ENCODE measurements at places on chromosomes 1 and 21.

DNA sequence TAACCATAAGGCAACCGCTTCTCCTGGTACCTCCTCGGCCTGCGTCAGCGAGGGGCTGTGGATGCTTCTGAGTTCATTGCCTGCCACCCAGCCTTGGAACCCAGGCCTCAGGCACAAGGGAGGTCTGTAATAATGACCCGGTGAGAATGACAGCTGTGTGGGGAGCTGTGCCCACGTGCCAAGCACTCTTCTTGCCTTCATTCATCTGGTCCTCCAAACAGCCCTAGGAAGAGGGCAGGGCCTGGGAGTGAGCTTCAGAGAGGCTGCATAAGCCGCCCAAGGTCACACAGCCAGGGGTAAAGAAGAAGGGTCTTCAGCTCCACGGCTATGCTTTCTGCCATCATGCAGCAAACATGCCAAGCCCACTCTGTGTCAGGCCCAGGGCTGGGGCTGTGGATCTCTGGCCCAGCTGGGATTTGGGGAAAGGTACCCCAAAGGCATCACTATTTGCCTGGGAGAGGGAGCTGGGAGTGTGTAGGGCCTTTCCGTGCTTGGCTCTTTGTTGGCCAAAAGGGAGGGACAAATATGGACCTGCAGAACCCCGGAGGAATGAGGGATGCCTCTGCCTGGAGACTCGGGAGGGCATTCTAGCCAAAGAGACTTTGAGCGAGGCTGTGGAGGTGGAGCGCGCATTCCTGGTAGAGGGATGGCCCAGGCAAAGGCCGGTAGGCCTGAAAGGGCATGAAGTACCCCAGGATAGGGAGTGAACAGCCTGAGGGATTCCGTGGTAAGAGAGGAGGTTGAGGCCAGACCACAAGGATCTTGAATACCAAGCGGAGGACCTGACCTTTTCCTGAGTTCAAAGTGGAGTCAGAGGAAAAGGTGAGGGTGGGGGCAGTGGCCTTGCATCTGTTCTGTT is 10.1 kb upstream of the EDN2 start:
- no peak for DNase-seq

DNA sequence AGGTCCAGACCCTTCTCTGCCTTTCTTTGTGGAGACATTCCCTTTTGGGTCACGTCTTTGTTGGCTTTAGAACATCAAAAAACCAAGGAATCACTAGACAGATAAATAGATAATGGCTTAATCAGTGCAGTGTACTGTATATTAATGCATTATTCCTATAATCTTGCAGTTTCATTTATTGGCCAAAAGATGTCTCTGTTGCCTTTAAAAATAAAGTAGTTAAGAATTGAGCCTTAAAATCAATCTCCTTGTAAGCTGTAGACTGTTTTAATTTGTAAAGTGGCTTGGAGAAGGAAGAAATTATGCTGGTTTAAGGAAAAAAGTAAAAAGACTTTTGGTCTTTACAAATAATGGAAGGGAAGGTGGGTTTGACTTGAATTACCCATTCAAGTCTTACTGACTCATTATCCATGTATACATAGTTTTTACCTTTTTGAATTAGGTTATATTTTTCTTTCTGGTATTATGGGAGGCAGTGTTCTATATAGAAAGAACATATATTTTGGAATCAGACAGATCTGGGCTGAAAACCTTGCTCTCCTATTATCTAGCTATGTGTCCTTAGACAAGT is 84.6 kb downstream of the VPS13D start:
- no peak for DNase-seq

DNA sequence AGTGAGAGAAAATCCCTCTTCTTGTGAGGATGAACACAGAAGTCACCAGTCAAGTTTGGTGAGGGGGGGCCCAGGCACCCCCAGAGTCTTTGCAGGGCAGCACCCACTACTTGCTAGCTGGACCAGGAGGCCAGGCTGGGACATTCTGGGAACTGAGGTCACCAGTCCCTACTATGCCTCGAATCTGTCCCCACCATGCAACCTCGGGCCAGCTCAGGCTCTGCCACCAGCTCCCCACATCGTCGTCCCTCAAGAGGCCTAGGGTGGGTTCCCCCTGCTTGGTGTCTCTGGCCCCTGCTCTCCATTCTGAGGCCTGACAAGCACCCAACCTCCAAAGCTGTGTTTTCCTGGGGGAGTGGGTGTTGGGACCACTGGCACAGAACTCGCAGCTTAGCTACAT is 22.2 kb upstream of the ZNF678 start:
- DNase-seq, result no peak

DNA sequence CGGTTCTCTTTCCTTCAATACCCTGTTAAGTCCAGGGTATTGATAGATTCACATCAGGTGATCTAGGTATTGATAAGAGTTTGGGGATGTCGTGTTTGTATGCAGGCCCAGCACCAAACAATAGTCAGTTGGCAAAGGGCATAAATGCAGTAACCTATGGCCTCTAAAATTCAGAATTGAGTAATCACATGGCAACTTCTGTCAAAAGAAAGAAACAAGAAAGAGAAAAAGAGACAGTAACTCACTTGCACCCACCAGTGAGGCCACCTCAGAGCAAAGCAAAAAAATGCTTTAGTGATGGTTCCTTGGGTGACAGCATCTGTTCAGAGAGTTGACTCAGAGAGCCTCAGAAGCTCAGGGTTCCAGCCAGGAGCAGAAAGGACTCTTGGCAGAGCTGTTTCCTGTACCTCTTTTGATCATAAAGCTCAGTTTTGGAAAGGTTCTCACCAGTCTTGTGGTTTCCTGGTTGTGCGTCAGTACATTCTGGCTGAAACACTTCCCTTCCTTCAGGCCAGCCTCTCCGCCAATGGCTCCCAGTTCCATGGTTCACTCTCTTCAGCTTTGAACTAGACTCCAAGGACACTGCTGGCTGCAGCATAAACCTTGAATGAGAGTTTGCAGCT is 70.1 kb upstream of the GORAB start:
- no peak for DNase-seq

GRCh38 chr1:101995984-101996745 is 561 bp downstream of the OLFM3 start:
- no peak for DNase-seq

- no peak for DNase-seq
Observed at GRCh38 chr1:157585984-157586383, 11.9 kb downstream of the FCRL4 start.

DNA sequence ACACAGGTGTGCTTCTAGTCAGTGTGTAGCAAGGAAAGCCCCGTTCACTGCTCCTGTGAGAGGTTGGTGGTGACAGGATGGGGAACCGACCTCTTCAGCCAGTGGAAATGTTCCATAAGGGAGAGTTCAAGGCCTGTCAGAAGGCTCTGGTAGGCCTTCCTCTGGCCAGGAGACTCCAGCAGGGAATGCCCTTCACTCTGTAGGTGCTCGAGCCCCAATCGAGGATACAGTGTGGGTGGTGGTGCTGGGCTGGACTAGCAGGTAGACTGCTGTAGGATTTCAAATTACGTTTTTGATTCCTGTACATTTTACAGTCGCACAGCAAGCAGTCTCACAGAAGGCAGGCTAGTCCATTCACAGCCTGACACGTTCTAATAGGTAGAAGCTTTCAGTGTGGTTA is 37.8 kb downstream of the NCF2 start:
- no peak for DNase-seq

- DNase-seq, result no peak
Observed at GRCh38 chr1:158002022-158002630, 8.7 kb downstream of the KIRREL1 start.

DNA sequence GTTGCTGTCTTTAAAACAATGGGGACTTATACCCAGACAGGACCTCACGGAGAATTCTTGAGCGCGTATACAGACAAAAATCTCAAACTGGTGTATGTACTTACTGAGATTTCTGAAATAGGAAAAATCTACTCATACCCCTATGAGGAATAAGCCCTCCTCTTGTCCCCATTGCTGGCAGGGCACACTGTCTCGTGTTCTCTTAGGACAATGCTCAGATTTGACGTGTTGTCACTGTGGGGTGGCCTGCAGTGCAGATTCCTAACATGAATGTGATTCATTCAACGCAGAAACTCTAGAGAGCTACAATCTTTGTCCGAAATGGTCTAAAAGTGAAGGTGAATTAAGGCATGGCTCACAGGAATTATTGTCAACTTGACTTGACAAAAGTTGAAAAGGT is 31.1 kb upstream of the PDE9A start:
- DNase-seq, result no peak

- DNase-seq, result no peak
Observed at GRCh38 chr1:94709891-94710581, 110.1 kb upstream of the SLC44A3 start.

DNA sequence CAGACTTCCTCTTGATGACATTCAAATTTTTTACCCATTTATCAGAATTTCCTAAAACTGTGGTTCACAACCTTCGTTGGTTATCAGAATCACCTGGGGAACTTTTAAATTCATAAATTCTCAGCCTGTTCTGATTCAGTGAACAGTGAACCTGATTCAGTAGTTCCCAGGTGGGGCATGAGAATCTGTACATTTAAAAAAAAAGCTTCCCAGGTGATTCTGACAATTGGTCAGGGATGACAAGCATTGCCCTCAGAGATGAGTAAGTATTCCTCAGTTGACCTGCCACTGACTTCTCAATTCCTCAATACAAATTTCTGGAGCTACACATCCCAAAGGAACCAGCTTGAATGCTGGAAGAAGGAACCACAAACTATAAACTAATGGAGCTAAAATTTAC is 23.5 kb upstream of the CR2 start:
- DNase-seq, result no peak

GRCh38 chr1:183723571-183723970 is 70.5 kb upstream of the APOBEC4 start:
- DNase-seq, result no peak

- no peak for DNase-seq
Observed at GRCh38 chr1:36733748-36734147, 251.0 kb upstream of the CSF3R start.

DNA sequence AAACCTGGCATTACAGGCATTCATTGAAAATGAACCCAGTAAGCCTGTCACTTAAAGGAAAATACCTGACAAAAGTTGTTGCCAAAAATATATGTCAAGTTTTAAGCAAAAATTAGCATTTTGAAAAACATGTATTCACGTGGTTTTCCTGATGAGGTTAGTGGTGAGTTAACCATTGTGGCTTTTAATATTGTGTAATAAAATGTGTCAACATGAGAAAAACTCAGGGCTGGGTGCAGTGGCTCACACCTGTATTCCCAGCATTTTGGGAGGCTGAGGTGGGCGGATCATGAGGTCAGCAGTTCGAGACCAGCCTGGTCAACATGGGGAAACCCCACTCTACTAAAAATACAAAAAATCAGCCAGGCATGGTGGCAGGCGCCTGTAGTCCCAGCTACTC is 731.4 kb downstream of the KCNT2 start:
- DNase-seq, result no peak

Measured in activated CD4-positive, alpha-beta T cell treated with anti-CD3 and anti-CD28 coated beads for 24 hours (primary cell).